ENCODE measurements at places on chromosomes 2 and 18. TPM values are rescaled to one million over a fixed set of nuclear protein-coding genes. Genes with fewer than 3 reads are reported as not detected.

FOXI3 gene
- total RNA-seq = not detected

FECH gene
- 32.2 TPM for total RNA-seq

LINC00305 gene
- not detected for total RNA-seq

DNA sequence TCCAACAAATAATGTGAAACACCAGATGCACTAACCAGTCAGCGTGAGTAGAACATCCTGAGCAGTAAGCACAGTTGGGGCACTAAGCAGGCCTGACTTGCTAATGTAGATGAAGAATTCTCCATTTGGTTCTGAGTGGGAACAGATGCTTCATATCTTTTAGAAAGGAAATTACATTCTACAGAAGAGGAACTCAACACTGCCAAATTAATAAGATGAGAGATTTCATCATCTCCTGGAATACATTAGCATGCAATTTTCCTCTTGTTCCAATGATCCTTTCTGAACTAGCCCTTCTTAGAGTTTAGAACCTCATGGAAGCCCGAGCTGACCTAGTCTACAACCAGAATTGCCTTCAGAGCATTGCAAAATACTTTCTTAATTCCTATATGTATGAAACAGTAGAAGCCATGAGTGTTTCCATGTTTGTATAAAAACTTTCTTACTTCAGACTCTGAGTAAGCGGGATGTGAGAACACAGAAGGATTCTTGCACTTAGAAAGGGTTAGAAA, 34.8 kb downstream of the COL5A2 start:
- no peak for DNase-seq

GRCh38 chr18:62663731-62664336, 51.5 kb upstream of the PHLPP1 start:
- peak; percentile 62 for DNase-seq

DNA sequence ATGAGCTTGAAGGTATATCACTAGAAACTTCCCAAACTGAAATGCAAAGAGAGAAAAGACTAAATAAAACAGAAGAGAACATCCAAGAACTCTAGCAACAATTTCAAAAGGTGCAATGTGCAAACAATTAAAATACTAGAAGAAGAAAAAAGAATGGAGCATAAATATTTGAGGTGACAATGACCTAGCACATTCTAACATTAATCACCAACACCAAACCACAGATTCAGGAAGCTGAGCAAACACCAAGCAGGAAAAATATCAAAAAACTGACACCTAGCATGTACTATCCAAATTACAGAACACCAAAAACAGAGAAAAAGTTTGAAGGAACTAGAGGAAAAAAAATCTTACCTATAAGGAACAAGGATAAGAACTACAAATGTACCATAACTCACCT, 460.8 kb downstream of the IRS1 start:
- no peak for DNase-seq

GRCh38 chr18:41870817-41871216, 84.2 kb upstream of the PIK3C3 start:
- DNase-seq = no peak

- peak; percentile 14 for DNase-seq
These were observed 108.0 kb downstream of the SLC8A1 start for GRCh38 chr2:40343902-40344301.

GRCh38 chr2:241201445-241202267, 13.2 kb downstream of the ANO7 start:
- DNase-seq = peak; percentile 79

DNA sequence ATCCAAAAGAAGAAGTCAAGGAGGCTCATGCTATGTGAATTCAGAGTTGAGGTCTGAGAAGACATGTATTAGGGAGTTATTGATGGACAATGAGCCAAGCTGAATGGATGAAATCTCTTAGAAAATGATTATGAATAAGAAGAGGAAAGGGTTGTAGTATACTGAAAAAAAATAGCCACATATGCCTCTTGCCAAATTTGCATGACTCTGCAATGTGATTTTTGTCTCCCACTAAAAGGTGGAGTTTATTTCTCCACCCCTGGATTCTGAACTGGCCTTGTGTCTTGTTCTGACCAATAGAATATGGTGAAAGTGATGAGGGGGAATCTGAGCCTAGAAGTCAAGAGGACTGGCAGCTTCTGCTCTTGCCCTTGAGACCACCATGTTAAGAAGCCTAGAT, 8.6 kb upstream of the ERICH2 start:
- no peak for DNase-seq

- no peak for DNase-seq
These were observed 150.3 kb upstream of the ST6GAL2 start for GRCh38 chr2:107036293-107036692.

GRCh38 chr18:9069601-9070000, 32.9 kb upstream of the NDUFV2 start:
- peak; percentile 17 for DNase-seq

- peak; percentile 89 for DNase-seq
These were observed at the start of gene CD8A for GRCh38 chr2:86790676-86791572. TSS of gene CD8A (minus strand) at chr2:86790913. CDS start at chr2:86790825, 88 bp downstream.

Data from osteoblast (primary cell).